ENCODE measurements at places on chromosomes 5 and 9. TPM values are rescaled to one million over a fixed set of nuclear protein-coding genes. Genes with fewer than 3 reads are reported as not detected.

- DNase-seq = no peak
These were observed 34.5 kb upstream of the TJP2 start for GRCh38 chr9:69139596-69139995.

- DNase-seq = no peak
These were observed 112.7 kb downstream of the OSTF1 start for GRCh38 chr9:75200892-75201470.

GRCh38 chr5:157959370-157959769 lies 100.4 kb upstream of the CLINT1 start:
- no peak for DNase-seq

Gene FREM1
- total RNA-seq = 53.2 TPM

Gene FOXD4L3
- not detected for total RNA-seq

Gene ENDOG
- total RNA-seq = 6.4 TPM

Gene SLC36A3
- total RNA-seq = not detected

Gene ZNF618
- total RNA-seq = 7.8 TPM

Data from urinary bladder (tissue), 4 donors.